HepG2 (cell line): ENCODE measurements at places on chromosomes 2 and 18. TPM values are rescaled to one million over a fixed set of nuclear protein-coding genes. Genes with fewer than 3 reads are reported as not detected.

- DNase-seq, result no peak
Measured at GRCh38 chr2:227363756-227364155, 15.3 kb downstream of the TM4SF20 start.

BCL11A gene
- total RNA-seq, result not detected in 2 replicates

DNA sequence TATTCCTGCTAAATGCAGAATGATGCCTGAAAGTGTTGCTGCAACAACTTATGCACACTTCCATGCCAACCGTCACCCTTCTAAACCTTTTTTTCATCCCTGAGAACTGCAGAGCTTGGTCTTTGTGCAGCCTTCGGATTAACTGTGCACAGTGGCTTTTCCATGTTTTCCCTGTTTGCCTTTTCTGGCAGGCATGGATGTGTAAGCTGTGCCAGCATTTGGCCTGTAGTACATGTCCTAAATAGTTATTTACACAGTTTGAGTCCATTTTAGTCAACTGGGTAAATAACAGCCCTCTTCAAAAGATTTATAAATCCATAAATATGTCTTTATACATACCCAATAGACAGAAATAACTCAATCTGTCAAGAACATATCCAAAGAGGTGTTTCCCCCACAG, 31.5 kb downstream of the MEIS1 start:
- DNase-seq, result no peak

PSD4 gene
- total RNA-seq, result 8.6 and 9.4 TPM in 2 replicates

DNA sequence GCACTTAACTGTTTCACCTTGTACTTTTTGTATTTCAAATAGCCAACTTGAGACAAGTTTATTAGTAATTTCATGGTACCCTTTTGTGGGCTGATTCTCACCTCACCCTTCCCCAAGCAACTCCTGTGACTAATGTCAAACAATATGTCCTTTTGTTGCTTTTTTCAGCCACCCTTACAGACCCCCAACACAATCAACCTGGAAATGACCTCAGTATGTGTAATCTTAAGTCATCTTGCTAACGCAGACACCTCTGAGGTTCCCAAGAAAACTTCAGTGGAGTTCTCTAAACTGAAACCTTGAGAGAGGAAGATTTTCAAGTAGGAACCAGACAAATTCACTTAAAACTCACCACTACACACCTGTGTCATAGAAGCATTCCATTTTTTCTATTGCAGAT, 69.5 kb downstream of the KYNU start:
- DNase-seq, result no peak

DNA sequence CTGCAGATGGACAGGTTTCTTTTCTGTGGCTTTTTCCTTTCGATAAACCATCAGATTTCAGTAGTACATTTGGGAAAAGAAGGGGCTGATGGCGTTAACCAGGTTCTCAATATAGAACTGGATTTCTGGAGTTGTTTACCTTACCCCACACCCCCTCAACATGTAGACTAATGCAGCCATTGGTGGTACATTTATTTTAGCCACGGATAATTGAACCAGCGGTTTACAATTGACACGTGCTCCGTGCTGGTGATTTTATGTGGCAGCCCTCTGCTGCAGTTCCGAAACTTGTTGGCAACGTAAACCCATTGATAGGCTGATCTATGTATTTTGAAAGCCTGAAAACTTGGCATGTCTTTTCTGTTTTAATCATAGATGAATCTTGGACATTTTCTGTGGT, 5.4 kb downstream of the SOX11 start:
- DNase-seq, result no peak

BOLL gene
- not detected in 2 replicates for total RNA-seq

KLF11 gene
- 2.5 and 3.1 TPM in 2 replicates for total RNA-seq

DNA sequence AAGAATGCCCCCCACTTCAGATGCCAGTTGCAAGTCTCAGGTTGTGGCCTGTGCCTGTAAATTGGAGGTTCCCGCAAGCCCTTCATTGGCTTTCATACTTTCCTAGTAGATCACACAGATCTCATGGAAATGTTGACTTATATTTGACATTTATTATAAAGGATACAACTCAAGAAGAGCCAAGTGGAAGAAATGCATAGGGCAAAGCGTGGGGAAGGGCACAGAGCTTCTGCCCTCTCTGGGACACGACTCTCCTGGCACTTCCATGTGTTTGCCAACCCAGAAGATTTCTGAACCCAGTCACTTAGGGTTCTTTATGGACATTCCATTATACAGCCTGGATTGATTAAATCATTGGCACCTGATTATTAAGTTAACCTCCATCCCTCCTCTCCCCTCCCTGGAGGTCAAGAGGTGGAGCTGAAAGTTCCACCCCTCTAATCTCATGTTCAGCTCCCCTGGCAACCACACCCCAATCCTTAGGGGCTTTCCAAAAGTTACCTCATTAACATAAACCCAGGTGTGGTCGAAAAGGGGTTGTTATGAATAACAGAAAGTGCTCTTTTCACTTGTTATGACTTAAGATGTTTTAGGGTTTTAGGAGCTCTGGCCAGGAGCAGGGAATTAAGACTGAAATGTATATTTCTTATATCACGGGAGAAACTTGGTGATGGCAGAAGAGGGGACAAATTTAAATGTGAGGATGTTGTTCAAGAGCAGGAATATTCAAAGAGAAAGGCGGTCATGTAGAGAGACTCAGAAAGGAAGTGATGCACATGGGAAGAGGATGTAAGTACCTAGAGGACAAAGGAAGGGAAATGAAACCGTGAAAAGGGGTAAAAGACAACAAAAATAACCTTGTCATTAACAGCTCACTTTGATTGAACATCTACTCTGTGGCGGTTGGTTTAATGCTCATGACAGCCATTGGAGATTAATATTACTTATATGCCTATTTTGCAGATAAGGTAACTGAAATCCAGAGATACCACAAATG, 31.8 kb downstream of the SP100 start:
- no peak for DNase-seq

SLC9A4 gene
- not detected in 2 replicates for total RNA-seq

RAX gene
- not detected in 2 replicates for total RNA-seq

LCT gene
- not detected in 2 replicates for total RNA-seq

- DNase-seq, result no peak
Measured at GRCh38 chr2:223880796-223881195, 43.4 kb upstream of the AP1S3 start.

OSBPL6 gene
- 0.10 and 0.11 TPM in 2 replicates for total RNA-seq

- peak; percentile 4 for DNase-seq
Measured at GRCh38 chr18:68714366-68714711, 569 bp downstream of the TMX3 start.

TUBB8B gene
- 0.71 and 0.98 TPM in 2 replicates for total RNA-seq

DNA sequence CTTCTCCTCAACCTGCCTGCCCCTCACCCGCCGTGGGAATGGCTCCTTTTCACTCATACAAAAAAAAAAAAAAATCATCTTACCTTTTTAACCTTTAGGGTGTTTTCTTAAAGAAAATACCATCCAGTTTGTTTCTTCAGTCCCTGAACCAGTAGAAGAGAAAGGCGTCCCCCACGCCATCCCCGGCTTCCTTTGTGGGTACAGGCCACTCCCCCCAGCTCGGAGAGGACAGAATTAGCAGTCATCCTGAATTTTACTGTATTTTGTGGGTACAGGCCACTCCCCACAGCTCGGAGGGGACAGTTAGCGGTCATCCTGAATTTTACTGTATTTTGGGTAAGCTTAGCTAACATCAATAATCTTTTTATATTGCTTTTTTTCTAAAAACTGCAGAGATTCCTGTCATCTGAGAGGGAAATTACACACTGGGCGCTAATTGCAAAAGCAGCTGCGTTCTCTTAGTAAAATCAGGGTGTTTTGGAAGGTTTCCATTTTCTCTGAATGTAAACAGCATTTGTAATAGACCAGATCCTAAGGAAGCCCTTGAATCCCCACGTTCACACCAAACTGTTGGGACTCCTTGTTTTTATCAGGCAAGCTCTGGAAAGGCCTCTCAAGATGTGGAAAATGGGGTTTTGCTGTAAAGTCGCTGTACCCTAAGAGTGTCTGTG, 72.5 kb downstream of the NFATC1 start:
- DNase-seq, result no peak

DNA sequence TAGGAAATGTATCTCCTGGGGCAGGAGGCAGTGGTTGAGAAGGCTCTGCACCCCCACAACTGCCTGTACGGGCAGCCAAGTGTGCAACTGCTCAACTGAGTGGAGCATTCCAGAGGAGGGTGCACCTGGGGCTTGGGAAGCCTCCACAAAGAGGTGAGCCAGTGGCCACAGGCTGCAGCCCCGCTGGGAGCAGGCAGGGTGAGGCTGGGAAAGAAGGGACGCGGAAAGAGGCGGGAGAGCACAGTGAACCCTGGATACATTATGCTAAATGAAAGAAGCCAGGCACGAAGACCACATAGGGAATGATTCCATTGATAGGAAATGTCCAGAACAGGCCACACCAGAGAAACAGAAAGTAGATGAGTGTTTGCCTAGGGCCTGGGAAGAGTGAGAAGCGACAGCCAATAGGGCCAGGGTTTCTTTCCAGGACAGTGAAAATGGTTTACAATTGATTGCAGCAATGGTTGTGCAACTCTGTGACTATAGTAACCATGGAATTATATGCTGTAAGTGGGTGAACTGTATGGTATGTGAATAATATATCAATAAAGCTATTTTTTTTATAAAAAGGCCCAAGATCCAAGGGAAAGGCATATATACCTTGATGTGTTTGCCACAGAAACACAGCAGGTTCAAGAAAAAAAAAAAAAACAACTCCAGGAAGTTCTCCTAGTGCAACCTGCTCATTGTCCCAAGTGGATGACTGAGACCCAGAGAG, 82.4 kb downstream of the DDX1 start:
- DNase-seq, result peak; percentile 73

DNA sequence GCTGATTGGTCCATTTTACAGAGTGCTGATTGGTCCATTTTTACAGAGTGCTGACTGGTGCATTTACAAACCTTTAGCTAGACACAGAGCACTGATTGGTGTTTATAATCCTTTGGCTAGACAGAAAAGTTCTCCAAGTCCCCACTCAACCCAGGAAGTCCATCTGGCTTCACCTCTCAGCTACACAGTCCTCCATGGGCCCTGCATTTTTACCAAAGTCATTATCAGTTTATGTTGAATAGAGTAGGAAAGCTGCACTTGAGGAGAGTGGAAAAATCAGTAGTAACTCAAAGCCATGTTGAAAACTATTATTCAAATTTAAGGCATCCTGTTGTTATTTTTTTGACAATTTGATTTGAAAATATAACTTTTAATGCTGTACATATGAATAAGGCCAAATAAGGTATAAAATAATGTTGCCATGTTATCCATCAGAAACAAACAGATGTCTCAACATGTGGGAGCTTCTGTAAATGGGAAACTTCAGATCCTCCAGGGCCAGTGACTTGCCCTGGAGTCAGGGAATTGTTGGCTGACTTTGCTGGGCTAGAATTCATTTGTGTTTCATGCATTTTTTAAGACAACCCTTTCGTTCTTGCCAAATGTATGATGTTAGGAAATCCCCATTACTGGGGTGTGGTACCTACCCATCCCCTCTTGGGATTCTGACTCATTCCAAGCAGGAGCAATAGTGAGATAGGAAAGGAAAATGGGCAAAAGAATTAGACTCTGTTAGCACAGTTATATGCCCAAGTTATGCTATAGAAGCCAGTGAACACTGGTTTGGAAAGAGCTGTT, 37.8 kb upstream of the CCDC195 start:
- DNase-seq, result no peak

ABCA12 gene
- total RNA-seq, result 0.02 and 0.04 TPM in 2 replicates

GRCh38 chr18:11520536-11520935, 88.9 kb upstream of the SLC35G4 start:
- DNase-seq, result no peak

CACNB4 gene
- 9.5 and 14.3 TPM in 2 replicates for total RNA-seq

RAB1A gene
- 206 and 311 TPM in 2 replicates for total RNA-seq

GRCh38 chr2:348361-348916, 60.5 kb upstream of the ALKAL2 start:
- DNase-seq, result no peak
